Activated CD4-positive, alpha-beta T cell treated with anti-CD3 and anti-CD28 coated beads, Interleukin-2, Interleukin-6, amounts not matched to agents 100 ng/mL and 50 ng/mL, durations not matched to agents 16 hours and 8 hours (primary cell): ENCODE measurements at places on chromosomes 2 and 18.

- no peak for DNase-seq
These were observed 479.5 kb downstream of the ARHGAP15 start for GRCh38 chr2:143608758-143609157.

GRCh38 chr18:28267276-28267675 lies 90.3 kb upstream of the CDH2 start:
- DNase-seq = no peak

DNA sequence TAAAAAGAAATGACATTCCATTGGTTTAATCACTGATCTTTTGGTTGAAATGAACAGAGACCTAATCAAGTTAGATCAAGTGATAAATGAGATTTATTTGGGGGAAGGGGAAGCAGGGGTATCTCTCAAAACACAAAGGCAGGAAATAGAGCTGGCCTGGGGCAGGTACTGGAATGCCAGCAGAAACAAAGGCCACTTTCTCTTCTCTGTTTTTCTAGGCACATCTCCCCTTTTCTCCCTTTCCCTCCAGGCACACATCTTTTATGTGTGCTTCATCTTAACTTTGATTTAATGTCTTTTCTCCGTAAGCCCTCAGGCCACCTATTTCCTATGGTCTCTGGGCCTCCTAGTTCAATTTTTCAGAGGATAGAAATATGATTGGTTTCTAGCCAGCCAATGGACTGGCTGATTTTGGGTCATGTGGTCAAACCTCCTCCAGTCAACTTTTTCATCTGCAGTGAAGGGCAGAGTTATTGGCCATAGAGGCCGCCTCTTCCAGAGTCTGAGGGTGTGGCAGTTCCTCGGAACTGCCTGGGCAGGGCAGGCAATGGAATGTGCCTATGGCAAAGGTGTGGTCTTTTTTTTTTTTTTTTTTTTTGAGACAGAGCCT lies 58.9 kb upstream of the FAM136A start:
- DNase-seq = no peak

DNA sequence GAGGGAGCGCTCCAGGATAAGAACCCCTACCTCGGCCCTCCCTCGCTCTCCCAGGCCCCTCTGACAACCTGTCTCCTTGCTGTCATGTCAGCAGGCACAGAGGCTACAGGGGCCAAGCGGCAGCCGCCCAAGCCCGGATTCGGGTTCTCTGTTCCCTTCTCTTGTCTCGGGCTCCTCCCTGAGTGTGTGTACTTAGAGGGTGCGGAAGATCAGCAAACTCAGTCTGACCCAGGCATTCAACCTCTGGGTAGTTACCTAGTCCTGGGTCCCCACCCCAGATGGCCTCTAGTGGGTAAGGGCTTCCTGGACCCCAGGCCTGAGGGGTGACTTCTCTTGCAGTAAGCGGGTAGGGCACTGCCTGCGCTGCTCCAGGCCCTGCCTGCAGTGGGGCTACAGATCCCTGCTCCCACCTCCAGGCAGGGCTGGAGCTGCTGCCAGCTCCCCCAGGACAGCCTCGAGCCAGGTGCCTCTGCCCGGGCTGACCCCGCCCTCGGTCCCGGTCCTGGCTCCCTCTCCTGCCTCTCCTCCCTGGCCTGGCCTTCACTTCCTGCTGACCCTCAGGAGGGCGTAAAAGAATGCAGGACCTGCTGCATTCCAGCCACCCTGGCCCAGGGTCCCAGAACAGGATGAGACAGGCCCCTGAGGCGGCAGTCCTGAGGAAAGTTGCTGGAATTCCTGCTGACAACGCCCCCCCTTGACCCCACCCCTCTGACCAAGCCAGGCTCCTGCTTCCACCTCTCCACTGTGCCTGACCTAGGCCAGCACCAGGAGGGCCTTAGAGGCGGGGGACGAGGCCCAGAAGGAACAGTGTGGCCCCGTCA lies 22.0 kb downstream of the GPC1 start:
- no peak for DNase-seq

- no peak for DNase-seq
These were observed 142.9 kb upstream of the SMAD2 start for GRCh38 chr18:48073211-48073930.

GRCh38 chr18:39793609-39794008 lies 2161.4 kb upstream of the PIK3C3 start:
- no peak for DNase-seq
